Kidney tubule cell (primary cell): ENCODE measurements at places on chromosomes 2 and 18.

DNA sequence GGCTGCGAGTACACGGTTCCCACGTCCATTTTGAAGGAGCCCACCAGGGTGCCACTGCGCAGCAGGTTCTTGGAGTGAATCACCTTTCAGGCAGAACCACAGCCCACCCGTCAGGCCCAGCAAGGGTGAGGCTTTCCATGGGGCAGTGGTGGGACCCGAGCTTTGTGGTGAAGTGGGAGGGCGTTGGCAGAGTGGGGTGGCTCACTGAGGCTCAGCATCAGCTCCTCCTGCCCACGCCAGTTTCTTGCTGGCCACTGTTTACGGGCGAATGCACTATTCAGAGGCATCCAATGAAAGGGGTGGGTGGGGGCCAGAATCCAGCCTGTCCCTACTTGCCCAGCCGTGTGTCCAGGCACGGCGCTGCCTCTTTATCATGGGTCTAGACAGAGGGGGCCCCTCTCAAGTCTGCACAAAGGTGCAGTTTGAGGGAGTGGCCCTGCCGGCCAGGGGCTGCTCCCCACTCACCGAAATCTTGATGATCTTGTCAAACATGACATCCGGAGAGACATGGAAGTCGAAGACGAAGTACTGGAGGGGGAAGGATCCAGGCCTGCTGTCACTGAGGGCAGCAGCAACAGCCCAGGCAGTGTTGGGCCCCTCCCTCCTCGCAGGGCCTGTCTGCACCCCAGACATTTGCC is 11.4 kb upstream of the OTOF start:
- no peak for DNase-seq

- no peak for DNase-seq
Observed at GRCh38 chr2:60532421-60532820, 21.0 kb downstream of the BCL11A start.

- DNase-seq, result peak; percentile 31
Observed at GRCh38 chr2:705971-706511, 28.8 kb upstream of the TMEM18 start.

- no peak for DNase-seq
Observed at GRCh38 chr2:173386021-173386737, 31.5 kb downstream of the CDCA7 start.

DNA sequence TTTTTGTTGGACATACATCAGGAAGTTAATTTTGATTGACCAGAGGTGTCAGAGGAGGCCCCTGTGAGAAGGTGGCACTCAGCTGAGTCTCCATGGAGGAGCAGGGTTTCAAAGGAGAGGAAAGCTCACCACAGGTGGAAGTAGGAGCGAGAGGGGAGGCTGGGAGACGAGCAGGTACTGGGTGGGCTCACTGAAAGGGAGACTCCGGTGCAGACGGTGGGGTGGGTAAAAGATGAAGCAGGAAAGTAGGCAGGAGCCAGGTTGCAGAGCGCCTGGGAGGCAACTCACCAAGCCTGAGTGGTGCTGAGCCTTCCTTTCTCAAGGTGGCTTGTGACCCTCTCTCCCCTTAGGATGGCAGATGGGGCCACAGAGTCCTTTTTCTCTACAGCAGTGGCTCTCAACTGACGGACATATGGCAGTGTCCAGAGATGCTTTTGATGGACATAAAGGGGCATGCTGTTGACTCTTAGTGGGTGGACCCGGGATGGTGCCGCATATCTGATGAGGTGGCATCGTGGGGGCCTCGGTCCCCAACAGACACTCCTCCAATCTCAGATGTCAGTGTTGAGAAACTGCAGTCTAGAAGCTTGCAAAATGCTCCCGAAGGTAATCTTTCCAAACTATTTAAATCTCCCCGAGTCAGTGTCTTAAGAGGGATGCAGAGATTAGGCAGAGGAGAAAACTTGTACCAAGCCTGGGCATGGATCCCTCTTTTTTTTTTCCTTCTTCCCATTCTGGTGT is 64.0 kb downstream of the LPIN1 start:
- DNase-seq, result no peak

- peak; percentile 22 for DNase-seq
Observed at GRCh38 chr18:51437280-51438271, 240.1 kb upstream of the MEX3C start.

DNA sequence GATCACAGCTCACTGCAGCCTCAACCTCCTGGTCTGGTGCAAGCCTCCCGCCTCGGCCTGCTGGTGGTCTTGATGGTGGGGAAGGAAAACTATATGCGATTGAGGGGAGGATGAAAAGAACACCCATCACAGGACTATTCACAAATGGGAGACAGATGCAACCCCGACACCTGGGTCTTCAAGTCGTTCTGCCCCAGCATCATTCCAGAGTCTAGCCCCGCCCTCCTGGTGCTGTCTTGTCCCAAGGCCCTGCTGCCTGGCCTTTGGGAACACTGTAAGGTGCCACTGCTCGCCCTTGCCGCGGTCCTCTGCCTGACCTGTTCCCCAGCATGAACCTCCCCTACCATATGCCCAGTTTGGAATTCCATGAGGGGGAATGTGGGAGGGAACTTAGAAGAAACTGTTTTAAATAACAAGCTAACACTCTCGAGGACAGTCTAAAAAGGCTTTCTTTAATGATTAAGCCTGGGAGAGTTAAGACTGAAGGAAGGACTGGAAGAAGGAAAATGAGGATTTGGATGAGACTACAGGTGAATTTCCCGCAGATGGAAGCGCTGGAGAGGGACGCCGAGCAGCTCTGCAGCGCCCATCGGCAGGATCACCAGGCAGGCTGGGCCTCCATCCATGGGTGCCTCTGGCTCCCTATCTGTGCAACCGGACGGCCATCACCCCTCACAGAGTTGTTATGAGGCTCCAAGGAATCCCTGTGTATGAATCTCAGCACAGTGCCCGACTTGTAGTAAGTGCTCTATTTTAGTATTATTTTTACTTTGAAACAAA is 75.0 kb downstream of the MEX3C start:
- DNase-seq, result no peak

DNA sequence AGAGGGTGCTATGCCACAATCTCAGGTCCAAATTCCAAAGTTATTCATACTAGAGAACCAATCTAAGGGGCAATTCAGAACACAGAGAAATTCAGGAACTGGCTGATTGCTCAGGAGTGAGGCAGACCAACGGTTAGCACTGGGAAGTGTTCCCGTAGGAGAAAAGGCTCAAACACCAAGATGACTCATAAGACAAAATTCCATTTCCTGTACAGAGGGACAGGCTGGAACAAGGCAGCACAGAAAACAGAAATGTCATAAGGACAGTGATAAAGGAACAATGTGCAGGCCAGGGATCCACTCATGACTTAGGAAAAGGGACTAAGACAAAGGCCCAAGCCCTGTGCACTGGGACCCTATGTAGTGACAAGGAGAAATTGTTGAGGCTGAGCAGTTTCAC is 54.2 kb downstream of the PDE1A start:
- peak; percentile 96 for DNase-seq

GRCh38 chr2:171895786-171896185 is 1.7 kb upstream of the SLC25A12 start:
- DNase-seq, result no peak

DNA sequence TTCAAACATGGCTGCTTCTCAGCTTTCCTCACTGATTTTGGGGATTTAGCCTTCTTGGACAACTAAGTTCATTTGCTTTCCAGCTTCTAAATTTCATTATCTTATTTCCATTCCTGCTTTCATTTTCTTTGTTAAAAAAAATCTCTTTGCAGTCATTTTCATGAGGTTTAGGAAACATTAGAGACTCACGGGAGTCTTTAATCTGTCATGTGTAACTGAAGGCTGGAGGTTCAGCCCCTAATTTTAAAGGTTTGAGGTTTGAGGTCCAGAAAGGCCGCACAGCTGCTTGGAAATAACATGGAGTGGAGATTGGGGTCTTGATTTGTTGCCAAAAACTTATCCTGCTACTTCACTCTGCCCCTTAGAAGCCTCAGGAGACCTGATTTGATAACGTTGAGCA is 30.3 kb downstream of the PROKR1 start:
- DNase-seq, result no peak

DNA sequence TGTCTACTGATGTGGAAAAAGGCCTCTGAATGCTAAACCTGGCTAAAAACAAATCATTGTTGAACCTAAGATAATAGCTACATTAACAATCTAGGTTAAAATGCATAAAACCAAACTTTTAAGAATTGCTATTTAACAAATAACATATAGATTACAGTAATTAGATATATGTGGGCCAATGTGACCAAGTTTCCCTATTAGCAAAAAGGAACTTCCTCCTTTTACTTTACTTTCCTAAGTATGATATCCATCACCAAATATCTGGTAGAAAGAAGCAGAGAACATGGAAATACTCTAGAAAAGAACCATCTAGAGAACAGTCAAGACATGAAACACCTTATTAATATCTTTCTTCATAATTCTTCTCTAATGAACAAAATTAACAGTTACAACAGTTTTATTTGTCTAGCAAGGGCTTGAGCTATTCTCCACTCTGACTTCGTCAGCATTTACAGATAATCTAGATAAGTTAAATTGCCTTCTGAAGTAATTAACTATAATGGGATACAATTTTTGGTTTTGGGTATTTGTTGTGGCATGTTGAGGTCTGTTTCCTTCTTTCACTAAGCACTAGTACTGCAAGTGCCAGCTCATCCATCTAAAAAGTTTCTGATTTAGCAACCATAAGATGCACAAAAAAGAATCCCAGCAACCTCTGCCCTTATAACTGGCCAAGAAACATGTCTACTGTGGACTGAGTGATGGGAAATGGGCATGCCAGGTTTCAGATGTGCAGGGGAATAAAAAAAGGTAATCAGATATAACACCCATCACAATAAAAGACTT is 53.3 kb downstream of the MEMO1 start:
- DNase-seq, result no peak

DNA sequence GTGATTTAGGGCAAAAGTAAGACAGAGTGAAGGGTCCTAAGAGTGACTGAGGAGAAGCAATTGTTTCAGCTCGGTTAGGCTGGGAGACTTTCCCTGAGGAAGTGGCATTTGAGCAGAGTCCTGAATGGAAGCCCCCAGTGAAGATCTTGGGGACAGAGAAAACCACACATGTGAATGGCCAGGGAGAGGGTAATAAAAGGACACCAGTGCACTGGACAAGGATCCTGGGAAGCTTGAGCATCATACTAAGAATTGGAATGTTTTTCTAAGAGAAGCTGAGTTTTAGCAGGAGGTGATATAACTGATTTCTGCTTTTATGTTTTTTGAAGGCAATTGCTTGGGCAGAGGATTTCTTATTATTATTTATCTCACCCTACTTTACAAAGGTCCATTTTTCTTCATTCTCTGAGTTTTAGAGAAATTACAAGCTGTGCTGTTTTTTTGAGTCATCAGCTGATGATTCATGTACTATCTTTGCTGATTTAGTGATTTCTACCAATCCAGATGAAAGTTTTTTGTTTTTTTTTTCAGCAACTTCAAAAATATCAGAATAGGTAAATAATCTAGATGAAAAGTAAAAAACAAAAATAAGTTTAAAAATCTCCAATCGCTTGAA is 43.5 kb downstream of the MFSD6 start:
- DNase-seq, result no peak

- DNase-seq, result peak; percentile 11
Observed at GRCh38 chr2:15154297-15154696, 406.8 kb downstream of the NBAS start.

DNA sequence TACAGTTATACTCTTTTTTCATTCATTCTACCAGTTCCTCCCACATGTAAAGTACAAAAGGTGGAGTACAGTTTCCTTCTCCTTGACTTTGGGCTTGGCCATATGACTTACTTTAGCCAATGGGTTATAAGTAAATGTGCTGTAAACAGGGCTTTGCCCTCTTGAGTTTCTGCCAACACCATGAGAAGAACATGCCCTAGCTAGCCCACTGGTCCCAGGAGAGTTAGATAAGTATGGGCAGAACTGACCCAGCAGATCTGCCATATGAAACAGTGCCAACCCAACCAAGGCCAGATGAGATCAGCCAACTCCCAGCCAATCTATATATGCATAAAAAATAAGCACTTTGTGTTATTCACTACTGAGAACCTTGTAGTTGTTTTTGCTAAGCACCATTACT is 25.5 kb downstream of the ZC3H8 start:
- no peak for DNase-seq

DNA sequence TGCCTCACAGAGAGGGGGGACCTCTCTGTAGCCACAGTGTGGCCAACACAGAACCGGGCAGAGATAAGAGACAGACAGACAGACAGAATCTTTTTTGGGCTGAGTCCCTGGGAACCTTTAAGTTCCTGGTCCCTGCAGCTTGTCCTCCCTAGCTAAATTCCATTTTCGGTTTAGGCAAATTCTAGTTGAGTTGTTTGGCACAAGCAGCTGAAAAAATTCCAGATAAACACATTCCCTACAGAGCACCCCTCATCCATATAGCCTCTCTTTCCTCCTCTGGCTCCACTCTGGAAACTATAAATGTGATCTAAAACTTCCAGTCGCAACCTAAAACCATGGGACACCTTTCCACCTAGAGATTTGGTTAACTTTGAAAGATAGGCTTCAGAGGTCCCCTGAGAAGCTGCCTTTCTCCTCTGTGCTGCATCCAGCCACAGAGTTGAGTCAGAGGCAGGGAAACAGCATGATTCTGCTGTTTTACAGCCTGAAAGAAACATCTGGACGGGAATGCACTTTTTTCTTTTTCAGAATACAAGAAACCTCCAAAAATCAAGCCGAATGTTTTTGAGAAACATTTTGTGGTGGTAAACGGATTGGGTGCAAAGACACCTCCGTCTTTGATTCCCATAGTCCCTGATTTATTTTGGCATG is 30.9 kb downstream of the SLC4A3 start:
- DNase-seq, result no peak

- DNase-seq, result peak; percentile 55
Observed at GRCh38 chr2:240203031-240203787, 62.8 kb upstream of the OTOS start.

GRCh38 chr2:32423536-32423935 is 66.7 kb downstream of the BIRC6 start:
- DNase-seq, result no peak

GRCh38 chr2:200624658-200625057 is 38.8 kb downstream of the AOX1 start:
- DNase-seq, result peak; percentile 86
